Testis (tissue), 5 donors: ENCODE measurements at places on chromosomes 12 and 14. TPM values are rescaled to one million over a fixed set of nuclear protein-coding genes. Genes with fewer than 3 reads are reported as not detected.

GRCh38 chr12:105273601-105274000 is 37.6 kb upstream of the APPL2 start:
- no peak for DNase-seq

- peak; percentile 62 for DNase-seq
Measured at GRCh38 chr12:1932264-1932777, 13.9 kb upstream of the CACNA2D4 start.

The ERBB3 gene
- total RNA-seq: 9.8 TPM

The RFC5 gene
- 20.9 TPM for total RNA-seq

The IFI27 gene
- total RNA-seq: 531 TPM

DNA sequence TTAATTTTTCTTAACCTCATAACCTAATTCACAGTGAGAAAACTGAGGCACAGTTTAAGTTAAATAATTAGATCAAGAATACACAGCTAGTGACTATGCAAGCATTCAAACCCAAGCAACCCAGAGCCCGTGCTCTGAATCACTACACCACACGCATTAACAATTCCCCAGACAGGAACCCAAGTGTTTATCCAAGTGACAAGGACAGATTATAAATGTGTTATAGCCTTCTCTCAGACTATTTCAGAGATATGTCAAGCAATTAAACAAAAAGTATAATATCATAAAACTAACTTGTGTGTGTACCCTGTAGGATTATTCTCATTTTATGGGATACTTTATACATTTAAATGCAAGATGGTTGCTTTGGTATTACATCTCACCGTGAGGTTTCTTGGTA is 43.8 kb downstream of the MED13L start:
- DNase-seq: no peak

The SCNN1A gene
- total RNA-seq: 22.7 TPM

- DNase-seq: no peak
Measured at GRCh38 chr12:24256684-24257083, 307.2 kb upstream of the SOX5 start.

DNA sequence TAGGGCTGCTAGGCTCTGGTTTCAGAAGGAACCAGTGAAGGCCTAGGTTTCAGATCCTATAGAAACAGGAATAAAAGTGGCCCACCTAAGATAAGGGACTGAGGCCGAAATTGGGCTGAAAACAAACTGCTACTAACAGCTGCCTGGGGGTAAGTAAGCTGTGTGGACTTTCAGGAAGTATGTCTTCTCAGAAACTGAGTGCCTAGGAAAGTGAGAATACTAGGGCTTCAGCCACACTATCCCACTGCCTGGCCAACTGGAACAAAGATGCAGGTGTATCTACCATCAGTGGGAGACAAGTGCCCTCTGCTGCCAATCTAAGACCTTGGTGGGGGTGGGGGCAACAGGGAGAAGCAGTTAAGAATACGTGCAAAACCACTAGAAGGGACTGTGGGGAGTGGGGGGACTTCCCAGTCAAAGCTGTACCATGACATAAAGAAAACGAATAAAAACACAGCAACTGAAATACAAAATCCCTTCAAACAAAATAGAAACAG is 82.5 kb downstream of the MED13L start:
- no peak for DNase-seq

DNA sequence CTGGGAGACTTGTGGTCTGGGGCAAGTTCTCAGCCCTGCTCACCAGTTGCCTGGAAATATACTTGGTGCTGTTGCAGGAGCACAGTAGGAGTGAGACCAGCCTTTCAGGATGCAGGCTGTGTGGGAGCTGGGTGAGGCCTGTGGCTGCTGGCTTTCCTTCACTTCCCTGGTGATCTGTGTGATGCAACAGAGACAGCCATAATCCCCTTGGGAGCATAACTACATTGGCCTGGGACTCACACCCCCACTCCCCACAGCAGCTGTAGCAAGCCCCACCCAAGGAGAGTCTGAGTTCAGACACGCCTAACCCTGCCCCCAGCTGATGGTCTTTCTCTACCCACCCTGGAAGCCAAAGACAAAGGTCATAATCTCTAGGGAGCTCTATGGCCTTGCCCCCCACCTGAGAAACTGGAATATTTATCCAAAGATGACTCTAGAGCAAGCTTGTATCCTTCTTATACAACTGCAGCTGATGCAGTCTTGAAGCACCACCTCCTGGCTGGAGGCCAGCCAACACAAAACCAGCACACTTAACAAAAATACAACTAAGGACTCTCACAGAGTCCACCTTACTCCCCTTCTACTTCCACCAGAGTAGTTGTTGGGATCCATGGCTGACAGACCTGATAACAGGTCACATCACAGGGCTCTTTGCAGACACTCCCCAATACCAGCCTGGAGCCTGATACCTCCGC is 190.4 kb upstream of the CPNE8 start:
- DNase-seq: no peak

DNA sequence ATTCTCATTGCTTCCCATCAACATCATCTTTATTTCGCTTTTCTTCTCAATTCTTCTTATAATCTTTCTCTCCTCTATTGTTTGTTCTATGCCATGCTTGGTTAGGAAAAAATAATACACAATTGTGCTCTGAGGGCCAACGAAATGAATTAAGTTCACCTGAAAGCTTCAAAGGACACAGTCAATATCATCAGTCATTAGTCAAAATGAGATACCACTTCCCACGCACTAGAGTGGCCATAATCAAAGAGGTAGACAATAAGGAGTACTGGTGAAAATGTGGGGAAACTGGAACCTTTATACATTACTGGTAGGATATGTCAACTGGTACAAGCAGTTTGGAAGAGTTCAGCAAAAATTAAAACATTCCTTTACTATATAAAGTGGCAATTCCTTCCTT is 91.5 kb downstream of the TMTC1 start:
- no peak for DNase-seq

GRCh38 chr14:86168371-86168770 is 638.4 kb downstream of the FLRT2 start:
- no peak for DNase-seq

DNA sequence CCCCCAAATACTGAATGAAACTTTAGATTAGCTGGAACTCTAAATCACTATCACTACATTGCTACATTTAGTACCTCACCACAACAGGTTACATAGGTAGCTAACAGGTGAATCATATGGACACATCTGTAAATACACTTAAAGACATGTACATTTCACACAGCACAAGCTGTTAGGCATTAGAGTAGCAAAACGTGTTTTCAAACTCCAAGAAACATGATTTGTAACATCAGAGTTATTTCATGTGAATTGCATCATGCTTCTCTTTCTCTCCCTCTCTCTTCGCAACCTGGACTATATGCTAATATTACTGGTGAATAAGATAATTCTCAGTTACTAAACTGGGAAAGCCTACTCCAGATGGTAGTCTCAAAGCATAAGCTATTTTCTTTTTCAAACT is 4.3 kb downstream of the SEL1L start:
- no peak for DNase-seq

The SPX gene
- total RNA-seq: 0.93 TPM

The FERMT2 gene
- 45.7 TPM for total RNA-seq

DNA sequence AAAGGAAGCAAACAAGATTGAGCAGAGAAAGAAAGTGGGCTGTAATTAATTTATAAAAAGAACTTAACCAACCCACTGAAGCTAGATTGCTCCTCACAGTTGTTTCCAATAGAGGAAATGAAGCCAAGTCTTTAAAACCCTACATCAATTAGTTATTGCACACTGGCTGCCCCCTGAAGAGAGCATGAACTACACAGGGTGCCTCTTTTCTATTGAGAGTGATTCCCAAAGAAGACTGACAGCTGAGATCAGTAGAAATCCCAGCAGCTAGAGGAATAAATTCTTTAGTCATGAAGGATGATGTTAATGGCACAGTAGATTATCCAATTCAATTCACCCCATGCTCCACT is 8.6 kb upstream of the USP15 start:
- no peak for DNase-seq
